ENCODE measurements at places on chromosomes 1 and 21. TPM values are rescaled to one million over a fixed set of nuclear protein-coding genes. Genes with fewer than 3 reads are reported as not detected.

PSRC1 gene
- total RNA-seq = 5.3 TPM

ARMH1 gene
- total RNA-seq = 6.4 TPM

PTGER3 gene
- 0.51 TPM for total RNA-seq

NPHS2 gene
- total RNA-seq = not detected

CC2D1B gene
- total RNA-seq = 22.8 TPM

SYT6 gene
- total RNA-seq = not detected

TEX50 gene
- total RNA-seq = not detected

AMY1C gene
- total RNA-seq = not detected

CAPN2 gene
- 132 TPM for total RNA-seq

OTUD7B gene
- 7.0 TPM for total RNA-seq
